Mesenchymal stem cell (in vitro differentiated cells and primary cell): ENCODE measurements at places on chromosomes 5 and 9.

- no peak for DNase-seq
These were observed 219.9 kb downstream of the MLLT3 start for GRCh38 chr9:20402273-20402875.

DNA sequence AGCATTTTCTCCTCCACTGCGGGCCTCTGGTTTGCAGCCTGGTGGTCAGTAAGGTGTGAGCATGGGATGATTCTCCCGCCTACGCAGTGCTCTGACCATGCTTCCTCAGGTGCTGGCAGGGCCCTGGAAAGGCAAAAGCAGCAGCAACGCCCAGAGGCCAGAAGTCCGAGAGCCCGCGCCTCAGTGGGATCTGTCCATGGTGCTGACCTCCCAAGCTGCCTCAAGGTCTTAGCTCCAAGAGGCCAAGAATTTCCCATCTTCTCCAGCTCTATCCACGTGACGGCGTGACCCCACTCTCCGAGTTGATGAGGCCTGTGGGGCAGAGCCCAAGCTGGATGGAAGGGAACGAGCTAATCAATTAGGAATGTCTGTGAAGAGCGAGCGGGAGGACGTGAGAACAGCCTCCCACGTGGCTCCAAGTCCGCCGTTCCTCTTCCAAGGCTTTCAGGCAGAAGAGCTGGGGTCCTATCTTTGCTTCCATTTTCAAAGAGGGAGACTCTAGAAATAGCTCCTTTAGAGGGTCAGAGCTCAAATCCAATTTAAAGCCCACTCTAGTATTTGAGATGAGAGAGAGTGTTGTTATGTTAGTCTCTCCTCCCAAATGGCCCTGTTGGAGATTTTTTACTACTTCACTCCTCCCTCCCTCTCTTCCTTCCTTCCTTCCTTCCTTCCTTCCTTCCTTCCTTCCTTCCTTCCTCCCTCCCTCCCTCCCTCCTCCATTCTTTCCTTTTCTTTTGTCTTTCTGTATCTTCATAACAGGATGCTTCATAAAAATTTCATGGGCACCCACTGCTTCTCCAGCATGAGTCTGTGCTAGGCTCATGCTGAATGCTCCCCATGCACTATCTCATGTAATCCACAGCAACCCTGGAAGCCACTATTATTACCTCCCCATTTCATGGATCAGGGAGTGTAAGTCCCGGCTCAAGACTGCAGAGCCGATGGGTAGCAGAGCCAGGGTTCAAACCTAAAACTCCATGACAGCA, 69.3 kb downstream of the OLFM1 start:
- peak; percentile 0 for DNase-seq

DNA sequence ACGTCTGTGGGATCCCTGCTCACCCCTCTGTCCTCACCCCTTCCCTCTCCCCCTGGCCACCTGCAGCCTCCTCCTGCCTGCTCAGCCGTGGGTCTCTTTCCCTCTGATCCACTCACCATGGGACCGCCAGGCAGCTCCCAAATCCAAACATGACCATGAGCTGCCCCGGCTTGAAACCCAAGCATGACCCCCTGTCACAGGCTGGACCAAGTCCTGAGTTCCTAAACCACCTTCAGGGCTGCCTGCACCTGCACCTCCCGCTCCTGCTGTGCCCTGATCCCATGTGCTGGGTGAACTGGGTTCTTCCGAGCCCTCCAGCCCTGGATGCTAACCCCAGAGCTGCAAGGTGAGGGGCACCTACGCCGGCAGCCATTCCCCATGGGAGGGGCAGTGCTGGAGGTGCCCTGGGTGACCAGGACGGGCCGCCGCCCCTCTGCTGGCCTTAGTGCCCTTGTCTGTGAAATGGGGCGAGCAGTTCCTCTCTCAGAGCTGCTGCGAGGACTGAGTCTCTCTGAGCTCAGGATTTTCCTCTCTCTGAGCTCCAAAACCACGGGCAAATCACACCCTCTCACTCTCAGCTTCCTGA, 149.6 kb downstream of the GAPVD1 start:
- no peak for DNase-seq

DNA sequence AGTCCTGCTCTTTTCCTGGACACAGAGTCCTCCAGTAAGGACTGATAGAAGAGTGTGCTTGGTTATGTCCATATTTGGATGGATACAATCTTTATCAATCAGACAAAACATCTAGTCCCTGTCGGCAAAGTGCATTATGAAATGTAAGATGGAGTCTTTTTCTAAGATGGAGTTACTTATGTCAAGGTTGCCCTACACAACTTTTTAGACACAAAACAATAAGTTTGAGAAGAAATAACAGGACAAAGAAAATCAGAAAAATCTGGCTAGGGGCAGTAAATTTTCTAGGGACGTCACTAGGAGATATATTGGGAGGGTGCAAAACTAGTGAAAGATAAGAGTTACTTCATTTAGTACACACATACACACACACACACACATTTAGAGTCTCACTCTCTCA, 23.3 kb upstream of the SUB1 start:
- no peak for DNase-seq

GRCh38 chr5:169085212-169085611, 215.7 kb downstream of the SLIT3 start:
- DNase-seq: no peak

DNA sequence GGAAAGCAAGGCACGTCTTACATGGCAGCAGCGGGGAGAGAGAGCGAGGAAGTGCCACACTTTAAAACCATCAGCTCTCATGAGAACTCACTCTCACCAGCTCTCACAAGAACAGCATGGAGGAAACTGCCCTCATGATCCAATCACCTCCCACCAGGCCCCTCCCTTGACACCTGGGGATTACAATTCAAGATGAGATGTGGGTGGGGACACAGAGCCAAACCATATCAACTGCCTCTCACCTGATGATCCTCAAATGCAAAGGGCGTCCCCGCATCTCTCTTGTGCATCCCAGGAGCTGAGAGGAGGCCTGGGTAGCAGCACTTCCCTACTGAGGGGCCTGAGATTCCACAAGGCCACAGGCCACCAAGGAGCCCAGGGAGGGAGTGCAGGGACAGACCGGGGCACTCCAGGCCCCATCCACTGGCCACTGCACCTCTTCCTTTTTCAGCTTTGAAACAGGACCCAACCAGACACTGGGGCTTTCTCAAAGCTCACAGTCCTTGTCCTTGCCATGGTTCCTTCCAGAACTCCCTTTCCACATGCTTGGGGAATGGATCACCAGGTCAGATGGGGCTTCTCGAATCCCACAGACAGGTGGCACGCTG, 54.5 kb upstream of the IL17B start:
- peak; percentile 86 for DNase-seq

GRCh38 chr5:176388003-176388443, 375 bp downstream of the NOP16 start:
- peak; percentile 62 for DNase-seq

GRCh38 chr5:161804263-161804662, 43.7 kb upstream of the GABRA1 start:
- no peak for DNase-seq

- DNase-seq: peak; percentile 29
These were observed 183.4 kb downstream of the FBXL7 start for GRCh38 chr5:15683332-15683731.

GRCh38 chr9:133882849-133883755, 109.0 kb downstream of the VAV2 start:
- peak; percentile 35 for DNase-seq

DNA sequence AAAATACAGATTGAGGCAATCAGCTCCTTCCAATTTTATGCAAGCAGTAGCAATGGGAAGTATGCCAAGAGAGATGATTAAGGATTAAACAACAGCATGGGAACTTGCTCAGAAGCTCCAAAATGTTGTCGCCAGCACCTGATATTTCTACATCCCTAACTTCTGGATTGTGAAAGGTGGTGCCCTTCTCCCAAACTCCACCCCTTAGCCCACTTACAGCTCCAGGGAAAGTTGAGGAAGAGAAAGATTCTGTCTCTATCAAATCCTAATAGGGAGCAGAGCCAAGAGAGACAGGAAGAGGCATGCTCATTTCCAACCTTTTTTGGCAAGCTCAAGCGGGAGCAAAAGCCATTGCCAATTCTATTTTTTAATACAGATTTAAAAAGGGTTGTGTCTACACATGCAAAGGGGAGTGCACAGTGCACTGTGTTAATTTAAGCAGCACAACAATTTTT, 92.4 kb upstream of the NR3C1 start:
- peak; percentile 47 for DNase-seq

DNA sequence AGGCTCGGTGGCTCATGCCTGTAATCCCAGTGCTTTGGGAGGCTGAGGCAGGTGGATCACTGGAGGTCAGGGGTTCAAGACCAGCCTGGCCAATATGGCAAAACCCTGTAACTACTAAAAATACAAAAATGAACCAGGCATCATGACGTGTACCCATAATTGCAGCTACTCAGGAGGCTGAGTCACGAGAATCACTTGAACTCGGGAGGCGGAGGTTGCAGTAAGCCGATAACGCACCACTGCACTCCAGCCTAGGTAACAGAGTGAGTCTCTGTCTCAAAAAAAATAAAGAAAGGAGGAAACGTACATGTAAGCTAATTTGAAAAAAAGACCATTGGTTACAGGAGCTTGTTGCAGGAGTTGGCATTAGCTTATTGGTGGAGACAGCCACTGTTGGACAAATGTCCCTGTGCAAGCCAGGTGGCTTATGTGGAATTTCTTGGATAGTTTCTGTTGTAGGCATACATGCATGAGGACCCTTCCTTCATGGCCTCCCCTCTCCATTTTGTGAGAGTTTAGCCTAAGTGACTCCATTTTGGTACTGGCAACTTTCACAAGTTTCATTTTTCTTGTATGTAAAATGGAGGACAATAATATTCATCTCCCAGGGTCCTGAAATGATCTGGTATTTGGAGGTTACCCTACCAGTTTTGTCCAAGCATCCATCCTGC, 16.8 kb upstream of the RAB14 start:
- no peak for DNase-seq

GRCh38 chr9:34599546-34599945, 10.0 kb upstream of the CNTFR start:
- DNase-seq: no peak

DNA sequence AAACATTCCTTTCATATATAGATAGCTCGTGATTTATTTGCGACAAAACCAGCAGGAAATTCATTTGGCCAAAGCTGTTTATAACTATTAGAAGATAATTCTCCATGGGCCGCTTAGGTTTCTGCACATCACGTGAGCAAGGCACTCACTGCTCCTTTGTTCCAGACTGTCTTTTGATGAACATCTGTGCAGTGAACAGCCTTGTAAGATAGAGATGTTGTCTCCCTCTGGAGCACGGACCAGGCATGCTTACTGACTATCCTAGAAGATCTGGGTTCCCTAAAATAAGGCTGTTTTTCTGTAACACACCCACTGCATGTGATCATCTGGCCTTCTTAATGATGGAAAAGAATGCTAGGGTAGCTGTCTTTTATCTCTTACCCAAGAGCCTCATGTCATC, 30.9 kb downstream of the YIPF5 start:
- peak; percentile 28 for DNase-seq

DNA sequence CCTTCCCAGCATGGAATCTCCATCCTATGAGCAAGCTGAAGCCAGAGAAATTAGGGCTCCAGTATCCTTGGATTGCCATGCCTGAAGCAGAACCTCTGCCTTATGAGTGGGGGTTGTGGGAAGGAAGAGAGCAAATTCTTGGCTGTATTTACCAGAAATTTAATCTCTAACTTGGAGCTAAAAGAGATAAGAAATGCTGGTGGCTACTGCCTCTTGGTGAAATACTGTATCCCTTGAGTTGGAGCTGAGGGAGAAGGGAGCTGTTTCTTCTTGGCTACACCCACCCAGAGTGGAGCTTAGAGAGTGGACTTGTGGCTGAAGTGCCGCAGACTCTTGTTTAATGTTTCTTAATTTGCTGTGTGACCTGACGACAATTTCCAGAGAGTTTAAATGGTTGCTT, 447.3 kb downstream of the ARHGEF28 start:
- no peak for DNase-seq

GRCh38 chr5:36059571-36060419, 6.9 kb downstream of the UGT3A2 start:
- no peak for DNase-seq

DNA sequence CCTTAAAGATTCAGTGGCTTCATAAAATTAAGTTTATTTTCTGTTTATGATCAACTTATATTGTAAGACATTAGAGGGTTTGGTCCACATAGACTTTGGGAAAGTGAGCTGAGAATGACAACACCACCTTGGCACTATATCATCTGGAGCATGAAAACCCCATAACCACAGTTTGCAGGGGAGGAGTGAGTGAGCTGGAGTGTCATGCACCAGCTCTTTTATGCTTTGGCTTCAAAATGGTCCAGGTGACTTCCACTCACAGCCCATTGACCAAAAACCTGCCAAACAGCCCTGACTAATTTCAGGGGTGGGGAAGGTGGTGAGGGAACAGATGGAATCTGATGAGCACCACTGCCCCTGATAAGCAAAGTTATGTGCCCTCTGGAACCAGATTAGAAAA, 295.8 kb downstream of the DMRTA1 start:
- DNase-seq: no peak

DNA sequence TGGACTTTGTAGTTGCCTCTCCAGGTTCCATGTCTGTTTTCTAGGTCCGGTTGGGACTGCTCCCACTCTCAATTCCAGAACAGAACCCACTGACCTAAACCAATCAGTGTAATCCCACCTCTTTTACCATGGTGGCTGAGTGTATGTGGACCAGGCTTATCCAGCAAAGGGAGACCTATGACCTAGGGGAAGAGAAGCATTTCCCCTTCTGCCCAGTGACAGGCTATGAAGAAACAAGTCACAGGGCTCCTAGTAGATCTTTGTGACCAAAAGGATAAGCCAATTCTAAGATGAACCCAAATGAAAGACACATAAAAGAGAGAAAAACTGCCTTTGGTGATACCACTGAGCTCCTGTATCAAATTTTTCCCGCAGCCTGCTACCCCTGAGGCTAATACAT, 6.3 kb downstream of the NMRK1 start:
- DNase-seq: no peak

- no peak for DNase-seq
These were observed 2.6 kb downstream of the PKD2L2 start for GRCh38 chr5:137891849-137892248.

GRCh38 chr9:30574355-30575151, 1809.9 kb upstream of the ACO1 start:
- no peak for DNase-seq

GRCh38 chr5:1659100-1659981, 135.6 kb upstream of the LPCAT1 start:
- no peak for DNase-seq

GRCh38 chr9:15670894-15671293, 118.1 kb downstream of the CCDC171 start:
- DNase-seq: no peak

GRCh38 chr9:117784996-117785395, 80.8 kb downstream of the TLR4 start:
- DNase-seq: no peak

DNA sequence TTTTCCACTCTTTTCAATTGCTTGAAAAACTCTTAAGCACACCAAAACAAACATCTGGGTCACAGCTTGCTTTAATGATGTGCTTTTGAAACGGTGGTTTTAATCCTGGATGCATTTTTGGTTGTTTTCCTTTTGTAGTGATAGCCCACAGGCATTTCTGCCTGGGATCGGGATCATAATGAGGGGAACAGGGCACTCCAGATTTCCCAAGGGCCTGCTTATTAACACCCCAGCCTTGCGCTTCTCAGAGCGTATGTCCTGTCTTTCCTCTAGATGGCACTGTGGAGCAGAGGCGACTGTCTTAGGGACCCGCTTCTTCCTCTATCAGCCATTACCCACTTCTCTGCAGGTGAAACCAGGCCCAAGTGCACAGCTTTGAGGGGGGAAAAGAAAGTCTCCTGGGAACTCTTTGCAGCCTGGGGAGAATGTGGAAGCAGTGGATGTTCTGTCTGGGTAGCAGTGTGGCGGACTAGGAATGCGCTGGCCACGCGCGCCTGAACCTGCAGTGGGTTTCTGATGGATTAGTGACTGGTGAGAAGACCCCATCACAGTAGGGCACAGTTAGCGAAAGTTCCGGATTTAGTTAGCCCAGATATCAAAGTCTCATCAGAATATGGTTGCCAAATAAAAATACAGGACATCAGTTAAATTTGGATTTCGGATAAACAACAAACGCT, 190.1 kb downstream of the GNA14 start:
- peak; percentile 75 for DNase-seq
